ENCODE measurements at places on chromosomes 5 and 9.

DNA sequence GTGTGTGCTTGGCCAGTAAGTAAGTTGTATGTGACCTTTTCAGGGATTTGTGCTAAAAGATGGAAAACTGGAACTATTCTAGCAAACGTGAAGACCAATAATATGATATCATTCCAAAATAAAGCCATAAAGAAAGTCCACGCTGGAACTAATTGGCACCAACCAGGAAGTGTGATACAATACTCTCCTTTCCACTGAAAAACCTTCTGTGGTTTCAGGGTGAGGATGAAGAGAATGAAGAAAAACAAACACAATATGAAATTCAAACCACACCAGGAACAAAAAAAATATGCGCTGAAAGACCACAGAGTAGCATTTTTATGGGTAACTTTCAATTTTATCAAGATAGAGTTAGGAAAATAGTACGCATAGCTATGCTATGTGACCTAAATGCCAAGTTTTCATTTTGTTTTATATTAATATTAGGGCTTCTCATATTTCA lies 105.8 kb downstream of the EFNA5 start:
- no peak for DNase-seq

- DNase-seq = no peak
These were observed 40.8 kb upstream of the ARRDC3 start for GRCh38 chr5:91423871-91424270.

DNA sequence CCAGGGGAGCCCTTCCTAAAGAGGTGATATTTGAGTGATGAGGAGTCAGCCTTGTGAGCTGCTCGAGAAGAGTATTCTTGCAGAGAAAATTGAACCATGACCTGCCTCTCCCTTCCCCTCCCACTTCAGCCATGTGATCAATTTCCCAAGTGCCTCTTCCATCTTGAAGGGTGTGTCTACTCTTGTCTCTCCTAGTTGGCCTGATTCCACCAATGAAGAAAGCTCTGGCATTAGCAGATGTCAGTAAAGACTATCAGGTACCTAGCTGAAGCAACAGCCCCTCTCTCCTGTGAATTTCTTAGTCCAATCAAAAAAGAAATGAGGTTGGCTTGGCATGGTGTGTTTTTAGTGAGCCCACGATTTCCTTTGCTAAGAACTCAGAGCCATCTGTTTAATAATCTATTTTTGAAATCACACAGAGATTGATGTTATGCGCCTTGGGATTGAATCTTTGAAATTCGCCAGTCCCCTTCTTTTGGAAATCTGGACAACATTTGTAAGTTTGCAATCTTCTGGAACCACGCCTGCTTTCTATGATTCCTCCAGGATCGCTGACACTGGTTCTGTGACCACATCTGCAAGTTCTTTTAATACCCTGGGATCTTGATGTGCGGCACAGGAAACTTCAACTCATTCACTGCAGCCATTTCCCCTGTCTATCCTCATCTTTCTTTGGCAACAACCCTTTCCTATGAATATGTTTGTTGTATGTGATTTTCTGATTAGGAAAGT lies 404.6 kb downstream of the DMRT2 start:
- DNase-seq = no peak

DNA sequence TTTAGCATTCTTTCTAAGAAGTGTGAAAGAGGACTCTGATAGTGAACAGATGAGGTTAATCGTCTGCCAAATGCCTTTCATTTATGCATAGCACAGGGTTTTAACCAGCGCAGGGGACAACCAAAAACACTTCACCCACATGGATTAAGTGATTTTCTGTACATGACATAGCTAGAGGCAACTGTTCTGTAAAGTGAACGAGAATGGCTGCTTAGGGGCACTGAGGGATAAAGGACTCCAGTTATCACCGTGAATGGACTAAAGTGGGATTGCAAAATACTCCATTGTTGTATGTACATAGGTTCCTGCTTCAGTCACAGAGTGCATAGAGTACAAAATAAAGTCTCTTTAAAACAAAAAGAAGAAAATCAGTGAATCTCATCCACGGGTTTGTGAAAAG lies 456.8 kb downstream of the DMAC1 start:
- no peak for DNase-seq

DNA sequence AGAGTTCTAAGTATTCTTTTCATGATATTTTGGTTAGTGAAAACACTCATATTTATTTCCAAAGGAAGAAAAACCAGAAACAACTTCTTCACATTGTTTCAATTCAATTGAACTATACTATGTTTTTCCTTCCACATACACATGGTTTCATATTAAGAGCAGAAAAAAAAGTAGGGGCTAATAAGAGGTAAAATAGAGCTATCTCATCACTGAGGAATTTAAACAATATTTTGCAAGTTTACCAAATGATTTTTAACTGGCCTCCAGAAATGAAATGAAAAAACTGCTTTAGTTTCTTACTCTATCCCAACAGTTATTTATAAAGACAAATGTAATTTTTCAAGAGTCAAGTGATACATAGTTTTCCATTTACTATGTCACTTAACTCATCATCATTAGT lies 233.5 kb downstream of the RFX3 start:
- DNase-seq = no peak

GRCh38 chr9:7760014-7760415 lies 39.6 kb downstream of the DMAC1 start:
- DNase-seq = no peak

DNA sequence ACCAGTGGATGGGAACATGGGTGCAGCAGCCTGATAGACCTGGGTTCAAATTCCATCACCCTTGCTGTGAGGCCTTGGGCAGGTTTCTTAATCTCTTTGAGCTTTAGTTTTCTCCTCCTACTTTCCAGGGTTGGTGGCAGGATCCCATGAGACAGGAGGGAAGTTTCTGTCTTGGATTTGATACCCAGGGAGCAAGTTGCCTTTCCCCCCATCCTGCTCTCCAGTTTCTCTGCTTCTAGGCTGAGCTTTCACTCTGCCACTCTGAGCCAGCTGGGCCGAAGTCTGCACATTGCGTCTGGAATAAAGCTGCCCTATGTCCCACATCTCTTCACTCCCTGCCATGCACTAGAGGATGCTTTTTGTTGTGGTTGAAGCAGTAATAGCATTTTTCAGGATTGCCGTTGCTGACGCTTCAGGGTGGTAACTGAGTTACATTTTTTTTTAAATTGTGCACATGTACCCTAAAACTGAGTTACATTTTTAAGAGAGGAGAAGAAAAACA lies 40.5 kb upstream of the ANGPTL2 start:
- no peak for DNase-seq

DNA sequence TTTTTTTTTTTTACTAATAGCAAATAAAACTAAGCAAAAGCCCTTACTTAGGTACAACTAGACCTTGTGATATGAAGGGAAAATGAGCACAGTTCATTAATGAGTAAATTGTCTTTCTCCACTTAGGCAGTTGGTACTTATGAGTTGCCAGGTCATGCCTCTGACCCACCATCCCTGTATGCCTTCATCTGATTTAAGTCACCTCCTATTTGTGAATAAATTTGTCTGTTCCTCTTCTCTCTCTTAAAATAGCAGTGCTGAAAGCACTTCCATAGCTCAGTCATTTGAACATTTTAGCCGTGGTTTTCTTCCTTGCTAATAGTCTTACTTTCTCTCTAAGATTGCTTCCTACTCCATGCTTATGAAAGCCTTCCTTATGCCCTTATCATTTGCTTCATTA lies 61.4 kb downstream of the SLC44A1 start:
- no peak for DNase-seq

DNA sequence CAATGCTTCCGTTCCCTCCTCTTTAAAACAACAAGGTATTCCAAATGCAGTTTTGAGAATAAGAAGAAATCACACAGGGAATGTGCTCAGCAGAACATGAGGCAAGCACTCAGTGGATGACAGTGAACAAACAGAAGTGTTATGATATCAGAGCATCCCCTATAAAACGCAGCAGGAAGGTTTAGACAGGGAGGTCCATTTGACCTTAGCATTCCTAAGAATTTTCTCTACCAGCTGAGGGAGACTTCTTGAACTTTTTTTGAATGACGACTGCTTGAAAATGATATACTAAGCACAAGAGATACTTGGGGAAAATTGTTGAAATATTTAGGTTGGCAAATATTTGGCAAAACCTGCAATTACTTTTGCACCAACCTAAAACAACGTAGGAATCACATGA lies 3.9 kb downstream of the AMACR start:
- DNase-seq = no peak

- no peak for DNase-seq
These were observed 14.7 kb downstream of the PBX3 start for GRCh38 chr9:125761676-125762450.

DNA sequence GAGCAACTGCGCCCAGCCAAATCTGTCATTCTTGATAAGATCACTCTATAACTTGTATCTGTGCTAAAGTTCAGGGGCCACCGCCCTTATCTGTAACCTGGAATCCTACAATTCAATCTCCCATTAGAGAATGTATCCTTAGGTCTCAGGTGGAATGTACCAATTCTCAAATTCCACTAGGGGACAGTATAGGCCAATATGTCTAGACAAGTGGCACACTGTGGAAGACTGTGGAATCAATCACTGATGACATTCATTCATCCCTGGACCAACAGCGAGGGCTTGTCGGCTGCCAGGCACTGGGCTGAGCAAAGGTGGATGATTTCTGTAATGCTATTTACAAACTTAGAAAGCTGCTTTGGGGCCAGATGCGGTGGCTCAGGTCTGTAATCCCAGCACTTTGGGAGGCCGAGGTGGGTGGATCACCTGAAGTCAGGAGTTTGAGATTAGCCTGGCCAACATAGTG lies 28.7 kb upstream of the MEGF9 start:
- DNase-seq = peak; percentile 17

DNA sequence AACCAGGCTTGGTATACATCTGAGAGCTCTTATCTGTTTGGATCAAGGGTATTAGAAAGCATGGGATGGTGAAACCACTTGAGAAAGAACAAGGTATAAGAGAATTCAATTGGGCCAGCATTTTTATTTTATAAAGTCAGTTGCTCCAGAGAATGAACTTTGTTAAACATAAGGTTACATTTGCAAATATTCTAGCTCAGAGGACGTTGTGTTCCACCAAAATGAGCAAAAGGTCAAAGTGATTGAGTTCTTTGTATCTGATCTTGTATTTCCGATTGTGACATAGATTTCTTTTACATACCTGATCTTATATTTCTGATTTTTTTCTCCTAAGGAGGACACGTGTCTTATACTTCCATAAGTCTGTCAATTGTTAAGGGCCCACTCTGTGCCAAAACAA lies 8.6 kb upstream of the STARD4 start:
- DNase-seq = no peak

DNA sequence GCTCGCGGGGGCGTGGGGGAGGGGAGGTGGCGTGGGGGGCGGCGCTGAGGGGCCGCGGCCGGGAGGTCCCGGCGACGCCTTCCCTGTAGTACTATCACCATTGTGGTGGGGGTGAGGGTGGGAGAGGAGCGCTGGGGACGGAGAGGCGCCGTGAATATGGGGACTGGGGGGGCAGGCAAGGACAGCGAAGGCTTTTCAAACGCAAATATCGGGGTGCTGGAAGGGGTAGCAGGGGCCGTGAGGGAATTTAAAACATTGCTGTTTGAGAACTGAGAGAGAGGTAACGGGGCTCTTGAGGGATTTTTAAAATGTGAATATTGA lies 427 bp downstream of the RBM27 start:
- DNase-seq = no peak

- DNase-seq = no peak
These were observed 115.4 kb downstream of the ZNF608 start for GRCh38 chr5:124630767-124631704.

DNA sequence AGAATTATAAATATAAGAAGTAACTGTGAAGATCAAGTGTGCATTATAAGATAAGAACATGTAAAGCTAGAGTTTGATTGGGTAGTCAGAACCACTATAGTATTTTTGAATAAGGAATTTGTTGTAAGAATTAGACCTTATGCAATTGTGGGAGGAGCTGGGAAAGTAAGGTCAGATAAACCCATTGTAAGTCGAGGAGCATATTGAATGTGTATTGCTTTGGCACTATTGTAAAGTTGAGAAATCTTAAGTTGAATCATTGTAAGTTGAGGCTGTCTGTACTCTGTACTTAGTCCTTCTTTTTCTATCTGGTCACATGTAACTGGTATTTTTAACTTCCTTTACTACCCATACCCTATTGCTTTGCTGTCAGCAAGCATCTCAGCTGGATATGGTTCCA lies 158.7 kb downstream of the CCDC171 start:
- DNase-seq = no peak

- peak; percentile 8 for DNase-seq
These were observed 79.2 kb upstream of the IL7R start for GRCh38 chr5:35777358-35778087.

GRCh38 chr9:2758898-2759510 lies 41.7 kb downstream of the KCNV2 start:
- no peak for DNase-seq

- no peak for DNase-seq
These were observed 2.7 kb upstream of the IL12B start for GRCh38 chr5:159332800-159333544.

GRCh38 chr5:134511796-134512660 lies 13.4 kb upstream of the JADE2 start:
- no peak for DNase-seq

DNA sequence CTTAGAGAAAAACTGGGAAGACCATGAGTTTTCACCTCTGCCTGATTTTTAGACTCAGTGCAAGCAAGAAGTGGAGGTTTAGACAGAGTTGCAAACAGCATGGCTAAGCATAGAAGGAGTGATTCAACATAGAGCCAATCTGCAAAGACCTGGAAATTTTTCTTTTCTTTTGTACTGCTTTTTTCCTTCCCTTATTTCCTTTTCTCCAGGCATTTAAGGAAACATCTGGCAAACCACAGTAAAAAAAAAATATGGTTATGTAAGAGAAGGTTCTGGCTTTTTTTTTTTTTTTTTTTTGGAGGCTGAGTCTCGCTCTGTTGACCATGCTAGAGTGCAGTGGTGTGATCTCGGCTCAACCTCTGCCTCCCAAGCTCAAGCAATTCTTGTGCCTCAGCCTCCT lies 16.6 kb upstream of the DCAF12 start:
- no peak for DNase-seq

- no peak for DNase-seq
These were observed 117.5 kb downstream of the TENT4A start for GRCh38 chr5:6830643-6831239.

- DNase-seq = no peak
These were observed 12.0 kb upstream of the NKX2-5 start for GRCh38 chr5:173247041-173247440.

DNA sequence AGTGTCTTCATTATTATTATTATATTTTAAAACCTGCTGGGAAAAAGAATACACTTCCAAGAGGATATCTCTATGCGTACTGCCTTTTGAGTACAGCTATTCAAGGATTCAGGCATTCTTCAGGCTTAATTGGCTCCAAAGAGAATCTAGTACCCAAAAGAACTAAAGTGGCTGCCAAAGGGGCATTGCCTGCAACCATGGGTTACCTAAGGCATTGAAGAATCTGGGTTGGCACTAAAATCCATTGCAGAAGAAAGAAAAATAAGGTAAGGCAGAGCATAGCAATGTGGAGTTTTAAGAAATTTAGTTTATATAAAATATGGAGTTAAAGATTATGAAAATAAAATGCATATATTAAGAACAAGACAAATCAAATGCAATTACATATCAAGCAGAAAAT lies 223.5 kb downstream of the TMEM161B start:
- no peak for DNase-seq

Measured in Panc1 (cell line).